Stimulated activated CD4-positive, alpha-beta T cell treated with anti-CD3 and anti-CD28 coated beads, TNF-alpha, amount 100 ng/mL, for 1 hour (primary cell): ENCODE measurements at places on chromosomes 1 and 21.
A peak's percentile ranks its signal among the peaks of the same experiment; 100 is the strongest.

DNA sequence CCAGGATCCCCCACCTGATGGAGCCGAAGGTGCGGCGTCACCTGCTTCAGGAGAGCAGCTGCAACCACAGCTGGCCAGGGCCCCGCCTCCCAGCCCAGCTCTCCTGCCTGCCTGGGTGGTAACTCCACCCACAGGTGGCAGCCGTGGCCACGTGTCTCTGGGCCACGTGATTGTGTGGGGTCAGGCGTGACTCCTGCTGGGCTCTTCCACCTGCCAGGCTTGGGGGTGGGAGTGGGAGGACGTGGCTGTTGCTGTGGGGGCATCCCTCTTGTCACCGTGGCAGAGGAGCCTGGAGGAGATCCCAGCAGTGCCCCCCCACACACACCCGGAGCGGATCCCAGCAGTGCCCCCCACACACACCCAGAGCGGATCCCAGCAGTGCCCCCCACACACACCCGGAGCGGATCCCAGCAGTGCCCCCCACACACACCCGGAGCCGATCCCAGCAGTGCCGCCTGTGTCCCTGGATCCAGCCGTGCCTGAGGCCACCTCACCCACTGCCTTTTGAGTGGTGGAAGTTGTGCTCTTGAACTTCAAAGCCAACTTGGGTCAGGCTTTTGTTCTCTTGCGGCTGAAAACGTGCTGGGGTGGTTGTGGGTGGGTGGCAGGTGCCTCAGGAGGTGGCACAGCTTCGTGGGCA, 32.2 kb downstream of the POFUT2 start:
- DNase-seq = no peak

DNA sequence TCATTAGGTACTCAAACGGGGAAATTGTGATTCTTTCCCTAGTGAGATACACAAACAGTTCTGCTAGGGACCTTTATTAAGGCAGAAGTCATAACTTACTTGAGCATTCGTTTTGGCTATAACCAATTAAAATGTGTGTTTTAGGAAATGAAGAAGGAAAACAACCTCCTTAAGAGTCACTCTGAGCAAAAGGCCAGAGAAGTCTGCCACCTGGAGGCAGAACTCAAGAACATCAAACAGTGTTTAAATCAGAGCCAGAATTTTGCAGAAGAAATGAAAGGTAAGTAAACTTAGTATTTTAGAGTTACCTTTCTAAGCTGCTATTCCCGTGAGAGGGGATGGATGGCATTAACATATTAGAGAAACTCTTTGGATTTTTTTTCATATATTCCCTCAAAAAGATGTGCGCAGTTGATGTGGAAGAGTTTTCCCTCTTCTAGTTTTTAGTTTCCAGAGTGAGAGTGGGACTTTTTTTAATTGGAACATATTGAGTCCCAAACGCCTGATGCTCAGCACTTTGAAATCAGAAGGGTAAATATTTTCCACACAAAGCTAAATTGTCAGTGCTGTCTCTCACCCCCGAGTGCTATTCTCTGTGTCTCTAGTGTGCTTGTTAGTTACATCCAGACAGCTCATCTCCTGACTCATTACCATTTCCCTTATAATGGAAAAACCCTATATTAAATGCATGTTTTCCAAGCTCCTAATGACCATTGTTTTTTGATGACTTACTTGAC, 34.9 kb downstream of the CENPF start:
- no peak for DNase-seq

DNA sequence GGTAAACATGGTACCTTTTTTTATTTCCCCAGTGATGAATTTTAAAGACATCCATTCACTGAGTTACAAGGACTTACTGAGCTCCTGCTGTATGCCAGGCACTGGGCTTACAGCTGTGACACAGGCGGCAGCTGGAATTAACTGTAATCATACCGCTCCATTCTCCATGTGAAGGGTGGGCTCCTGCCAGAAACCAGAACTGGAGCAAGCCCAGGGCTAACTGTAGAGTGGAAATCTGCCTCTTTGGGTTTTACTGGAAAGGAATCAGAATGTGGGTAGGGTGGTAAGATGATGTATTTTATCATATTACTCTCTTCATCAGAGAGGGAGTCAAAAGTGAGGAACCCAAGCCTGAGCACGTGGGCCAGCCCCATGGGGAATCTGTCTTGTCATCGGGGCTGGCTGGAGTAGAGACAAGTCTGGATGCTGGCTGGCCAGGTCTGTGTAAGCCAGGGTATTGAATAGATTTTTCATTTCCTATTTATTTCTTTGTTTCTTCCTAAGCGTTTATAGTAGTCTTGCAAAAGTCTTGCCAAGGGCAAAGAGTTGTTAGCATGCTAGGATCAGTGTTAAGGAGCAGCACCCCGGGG, 21.5 kb downstream of the FGGY start:
- no peak for DNase-seq

DNA sequence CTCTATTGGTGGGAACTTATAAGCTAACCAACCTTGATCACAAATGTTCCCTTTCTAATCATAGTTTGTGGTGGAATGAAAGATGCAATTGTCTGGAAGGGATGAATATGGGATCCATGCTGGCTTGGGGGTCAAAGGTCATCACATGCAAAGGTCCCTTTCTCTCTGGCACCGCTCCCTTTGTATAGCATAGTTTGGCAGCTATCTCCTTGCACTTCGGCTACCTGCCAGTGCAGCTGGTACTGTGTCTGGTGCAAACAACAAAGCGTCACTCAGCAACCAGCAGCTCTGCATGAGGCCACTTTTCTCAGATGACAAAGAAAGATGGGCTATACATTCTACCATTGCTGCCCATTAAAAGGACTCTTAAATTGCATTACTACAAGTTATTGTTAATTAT, 188.2 kb upstream of the NFIA start:
- no peak for DNase-seq

DNA sequence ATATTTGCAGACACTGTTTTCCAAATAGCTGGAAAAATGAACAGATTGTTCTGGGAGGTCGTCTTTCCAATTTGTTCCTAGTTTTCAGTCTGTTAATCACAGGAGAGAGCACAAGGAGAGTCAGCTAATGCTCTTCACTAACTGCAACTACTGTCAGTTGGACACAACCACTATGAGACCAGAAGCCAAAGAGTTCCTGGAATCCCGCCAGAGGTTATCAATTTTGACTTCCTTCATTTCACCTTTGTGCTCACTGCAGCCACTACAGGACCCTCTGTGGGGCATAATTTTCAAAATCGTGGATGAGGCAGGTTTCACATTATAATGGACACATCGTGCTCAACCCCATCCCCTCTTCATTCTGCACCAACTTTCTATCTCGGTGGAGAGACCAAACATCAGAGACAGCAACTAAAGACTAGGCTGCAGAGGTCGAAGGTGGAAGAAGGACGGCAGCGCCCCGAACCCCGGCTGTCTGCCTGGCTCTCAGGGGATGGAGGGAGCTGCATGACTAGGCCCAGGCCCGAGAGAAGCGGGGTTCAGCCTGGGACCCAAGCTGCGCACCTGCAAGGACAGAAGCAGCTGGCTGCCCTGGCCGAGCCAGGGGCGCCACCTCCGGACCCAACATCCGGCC, 602 bp downstream of the KIAA0319L start:
- no peak for DNase-seq

DNA sequence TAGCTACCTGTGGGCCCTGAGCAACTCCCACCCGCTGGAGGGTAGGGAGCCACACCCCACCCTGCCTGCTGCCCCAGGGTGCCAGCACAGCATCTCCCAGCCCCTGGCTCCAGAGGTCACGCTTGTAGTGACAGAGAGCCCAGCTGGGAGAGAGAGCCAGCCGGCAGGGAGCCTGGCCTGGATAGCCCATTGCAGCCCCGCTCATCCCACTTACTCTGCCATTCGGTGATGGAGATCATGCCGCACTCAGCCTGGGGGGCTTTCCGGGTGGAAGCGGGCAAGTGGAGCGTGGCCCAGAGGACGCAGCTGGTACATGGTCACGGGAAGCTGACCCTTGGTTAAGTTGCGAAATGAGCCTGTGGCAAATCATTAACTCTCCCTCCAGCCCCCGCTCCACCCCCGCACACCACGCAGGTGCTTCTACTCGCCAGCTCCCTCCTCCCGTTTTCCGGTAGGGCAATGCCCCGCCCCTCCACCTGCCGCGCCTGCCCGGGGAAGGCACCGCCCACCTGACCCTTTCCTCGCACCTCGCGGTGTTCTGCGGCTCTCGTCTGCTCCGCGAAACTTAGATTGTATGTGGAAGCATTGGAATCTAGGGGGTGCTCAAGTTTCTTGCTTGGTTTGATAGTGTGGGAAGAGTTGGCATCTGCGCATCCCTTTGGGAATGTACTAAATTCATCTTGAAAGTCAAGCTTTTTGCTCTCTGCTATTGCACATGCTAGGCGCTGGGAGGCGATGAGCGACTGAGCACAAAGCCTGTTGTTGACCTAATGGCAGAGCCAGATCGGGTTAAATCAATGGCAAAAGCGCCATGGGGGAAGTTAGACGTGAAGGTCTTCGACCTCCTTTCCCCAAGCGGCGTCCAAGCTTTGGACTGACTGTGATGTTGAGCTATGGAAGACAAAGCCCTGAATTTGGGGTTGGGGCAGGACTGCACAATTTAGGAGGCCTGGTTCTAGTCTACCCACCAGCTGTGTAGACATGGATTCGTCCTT, at the start of gene GOLT1A:
Gene GOLT1A, minus strand, starts transcription at position 321 of the 995 bp plus-strand sequence. Its CDS starts 82 bp downstream, at position 239.
- DNase-seq = peak; percentile 18

- no peak for DNase-seq
Observed at GRCh38 chr1:209072481-209072880, 511.0 kb upstream of the CAMK1G start.

- no peak for DNase-seq
Observed at GRCh38 chr1:157140063-157140588, 1.9 kb upstream of the ETV3 start.

GRCh38 chr21:21673959-21674358, 675.8 kb downstream of the NCAM2 start:
- DNase-seq = no peak

DNA sequence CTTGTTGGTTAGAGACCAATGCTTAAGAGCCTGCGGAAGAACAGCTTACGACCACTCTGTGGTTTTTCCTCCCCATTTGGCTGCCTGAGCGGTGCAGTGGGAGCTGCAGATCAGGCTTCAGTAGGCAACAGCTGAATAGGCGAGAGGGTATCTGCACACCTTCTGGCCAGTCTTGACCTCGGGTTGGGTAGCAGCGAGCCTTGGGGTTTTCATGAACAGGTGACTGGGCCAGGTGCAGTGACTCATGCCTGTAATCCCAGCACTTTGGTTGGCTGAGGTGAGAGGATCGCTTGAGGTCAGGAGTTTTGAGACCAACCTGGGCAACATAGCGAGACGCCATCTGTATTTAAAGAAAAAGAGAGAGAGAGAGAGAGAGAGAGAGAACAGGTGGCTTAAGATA, 41.0 kb downstream of the NENF start:
- no peak for DNase-seq

DNA sequence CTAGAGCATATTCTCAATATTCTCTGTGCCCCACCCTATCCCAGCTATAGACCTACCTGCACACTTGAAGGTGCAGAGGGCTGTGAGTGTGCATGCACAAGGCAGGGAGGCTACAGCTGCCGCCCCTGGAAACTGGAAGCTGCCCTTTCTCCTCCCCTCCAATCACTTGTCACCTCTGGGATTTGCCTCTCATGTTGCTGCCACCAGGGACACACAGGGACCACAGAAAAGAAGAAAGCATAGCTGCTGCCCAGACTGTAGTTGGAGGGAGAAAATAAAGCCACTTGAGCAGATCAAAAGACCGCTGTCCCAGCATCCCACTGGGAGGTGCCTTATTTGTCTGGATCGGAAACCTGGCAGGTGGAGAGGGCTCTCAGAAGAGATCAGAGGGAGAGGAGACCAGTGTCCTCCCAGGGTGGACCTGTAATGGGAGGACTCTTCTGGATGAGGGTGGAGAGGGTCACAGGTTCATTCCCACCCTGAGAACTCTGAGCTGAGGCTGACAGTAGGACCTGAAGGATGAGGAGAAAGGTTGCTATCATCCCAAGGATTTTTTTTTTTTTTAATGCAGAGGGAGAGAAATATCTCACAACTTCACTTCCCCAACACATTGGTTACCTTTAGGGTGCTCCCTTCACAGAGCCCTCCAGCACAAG, 7.6 kb upstream of the INPP5B start:
- no peak for DNase-seq

GRCh38 chr21:34342476-34342875, 21.3 kb upstream of the KCNE2 start:
- DNase-seq = no peak

DNA sequence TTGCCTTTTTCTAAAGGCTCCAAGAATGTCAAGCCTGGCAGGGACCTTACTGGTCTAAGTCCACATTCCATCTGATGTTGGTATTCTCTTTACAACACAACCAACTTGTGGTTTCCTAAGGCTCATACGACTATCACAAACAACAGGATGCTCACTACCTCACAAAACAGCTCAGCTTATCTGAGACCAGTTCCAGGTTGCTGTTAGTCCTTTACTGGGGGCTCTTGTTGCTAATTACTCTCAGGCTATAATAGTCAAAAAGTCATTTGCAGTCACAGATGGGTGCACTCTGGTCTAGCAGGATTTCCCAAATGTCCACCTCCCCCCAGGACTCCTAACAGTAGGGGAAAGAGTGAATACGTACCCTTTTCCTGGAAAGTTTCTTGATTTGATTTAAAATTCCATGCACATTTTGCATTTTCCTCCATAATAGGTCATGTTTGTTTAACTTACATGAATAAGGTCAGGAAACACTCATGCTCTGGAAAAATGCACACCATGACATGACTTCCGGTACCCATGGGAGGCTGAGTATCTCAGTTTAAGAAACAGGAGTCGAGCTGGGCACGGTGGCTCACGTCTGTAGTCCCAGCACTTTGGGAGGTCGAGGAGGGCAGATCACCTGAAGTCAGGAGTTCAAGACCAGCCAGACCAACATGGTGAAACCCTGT, 16.0 kb downstream of the LCK start:
- no peak for DNase-seq

DNA sequence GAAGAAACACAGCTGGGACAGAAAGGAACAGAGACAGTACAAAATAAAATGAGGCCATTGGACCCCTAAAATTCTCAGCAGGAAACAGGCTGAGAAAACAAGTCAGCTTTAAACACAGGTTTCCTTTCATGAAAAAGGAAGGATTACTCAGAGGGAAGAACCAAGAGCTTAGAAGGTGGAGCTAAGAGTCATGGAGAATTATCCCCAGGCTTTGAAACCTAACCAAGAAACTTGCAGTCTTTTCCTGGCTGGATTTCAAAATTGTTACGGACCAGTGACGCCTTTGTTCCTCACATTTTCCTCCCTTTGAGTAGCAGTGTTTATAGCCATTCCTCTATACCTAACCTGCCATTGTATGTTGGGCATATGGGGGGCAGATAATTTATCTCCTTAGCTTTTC, 8.8 kb downstream of the HMGB4 start:
- DNase-seq = no peak

DNA sequence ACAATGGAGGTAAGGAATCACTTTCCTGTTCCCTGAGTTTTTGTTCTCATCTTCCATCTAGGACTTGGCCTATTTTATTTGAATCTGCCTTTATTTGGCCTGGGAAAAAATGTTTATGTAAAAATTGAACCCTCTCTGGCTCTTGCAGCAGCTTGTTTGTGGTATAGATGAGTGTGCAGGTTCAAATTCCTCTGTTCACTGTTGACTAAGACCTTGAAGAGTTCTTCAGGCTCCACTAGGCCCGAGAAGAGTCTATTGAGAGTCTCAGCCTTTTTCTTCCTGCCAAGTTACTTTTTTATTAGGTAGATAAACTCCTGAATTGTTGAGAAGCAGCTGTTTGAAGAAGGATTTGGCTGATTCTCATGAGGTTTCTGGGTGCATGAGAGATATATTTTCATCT, 248.8 kb upstream of the ADGRL2 start:
- DNase-seq = no peak

- DNase-seq = peak; percentile 28
Observed at GRCh38 chr1:160830321-160831153, 32.1 kb downstream of the CD244 start.
